ENCODE measurements at places on chromosomes 1 and 21.

DNA sequence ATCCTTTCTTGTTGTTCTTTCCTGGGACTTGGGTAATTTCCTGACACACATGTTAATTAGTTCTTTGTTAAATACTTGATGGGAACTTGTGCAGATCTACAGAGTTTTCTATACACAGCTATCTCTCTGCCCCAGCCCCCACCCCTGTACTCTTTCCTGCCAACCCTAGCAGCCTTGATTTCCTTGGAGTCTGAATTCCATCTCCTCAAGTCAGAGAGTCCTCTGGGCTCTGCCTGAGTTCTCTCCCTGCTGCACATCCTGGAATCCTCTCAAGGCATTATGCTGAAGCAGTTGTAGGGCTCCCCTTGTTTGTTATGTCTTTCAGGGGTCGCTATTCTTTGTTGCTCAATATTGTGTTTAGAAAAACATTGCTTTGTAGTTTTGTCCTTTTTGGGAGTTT lies 384.7 kb downstream of the RPS6KC1 start:
- no peak for DNase-seq

DNA sequence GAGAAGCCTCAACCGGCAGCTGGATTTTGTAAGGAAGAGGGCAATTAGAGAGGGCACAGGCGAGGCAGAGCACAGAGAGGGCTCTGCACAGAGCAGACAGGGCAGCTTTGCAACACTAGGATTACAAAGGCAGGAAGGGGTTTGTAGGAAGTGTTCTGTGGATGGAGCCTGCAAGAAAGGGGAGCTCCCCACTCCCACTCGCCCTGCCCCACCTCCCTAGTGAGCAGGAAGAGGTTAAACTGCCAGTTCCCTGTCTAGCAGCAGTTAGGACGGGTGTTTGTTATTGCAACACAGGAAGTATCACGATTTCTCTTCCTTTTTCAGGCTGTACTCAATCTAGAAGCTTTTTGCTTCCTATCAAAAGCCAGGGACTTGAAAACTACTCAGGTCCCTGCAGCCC lies 63.3 kb upstream of the LRRC8D start:
- peak; percentile 40 for DNase-seq

GRCh38 chr1:162230096-162230495 lies 146.6 kb downstream of the SPATA46 start:
- DNase-seq, result peak; percentile 96

DNA sequence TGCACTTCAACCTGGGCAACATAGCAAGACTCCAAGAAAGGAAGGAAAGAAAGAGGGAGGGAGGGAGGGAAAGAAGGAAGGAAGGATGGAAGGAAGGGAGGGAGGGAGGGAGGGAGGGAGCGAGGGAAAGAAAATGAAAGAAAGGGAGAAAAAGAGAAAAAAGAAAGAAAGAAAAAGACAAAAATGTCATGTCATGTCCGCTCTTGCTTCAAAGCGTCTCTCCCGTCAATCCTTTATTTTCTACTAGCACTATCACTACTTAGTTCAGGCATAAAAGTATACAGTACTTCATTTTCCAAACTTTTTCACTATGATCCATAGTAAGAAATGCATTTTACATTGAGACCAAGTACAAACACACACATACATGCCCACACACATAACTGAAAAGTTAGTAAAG lies 64.7 kb downstream of the SH3GLB1 start:
- DNase-seq, result no peak

- DNase-seq, result no peak
Measured at GRCh38 chr1:179310291-179310690, 16.7 kb downstream of the SOAT1 start.

- no peak for DNase-seq
Measured at GRCh38 chr1:46062651-46063319, 69.6 kb downstream of the PIK3R3 start.

DNA sequence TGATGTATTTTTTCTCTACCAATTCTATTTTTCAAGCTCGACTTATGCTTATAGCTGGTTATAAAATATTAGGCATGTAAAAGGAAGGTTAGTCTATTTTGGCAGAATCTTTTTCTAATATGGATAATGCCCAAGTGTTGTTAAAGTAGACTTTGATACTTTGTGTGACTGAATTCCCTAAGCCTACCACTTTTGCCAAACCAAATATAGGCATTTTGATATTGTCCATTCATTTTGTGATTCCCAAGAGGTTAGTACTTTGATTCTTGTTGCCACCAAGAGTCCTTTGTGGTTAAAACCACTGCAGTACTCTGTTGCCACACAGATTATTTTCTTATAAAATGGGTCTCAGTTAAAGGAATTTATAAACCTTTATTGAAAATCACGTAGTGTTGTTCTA lies 4.2 kb downstream of the WDR3 start:
- DNase-seq, result no peak

DNA sequence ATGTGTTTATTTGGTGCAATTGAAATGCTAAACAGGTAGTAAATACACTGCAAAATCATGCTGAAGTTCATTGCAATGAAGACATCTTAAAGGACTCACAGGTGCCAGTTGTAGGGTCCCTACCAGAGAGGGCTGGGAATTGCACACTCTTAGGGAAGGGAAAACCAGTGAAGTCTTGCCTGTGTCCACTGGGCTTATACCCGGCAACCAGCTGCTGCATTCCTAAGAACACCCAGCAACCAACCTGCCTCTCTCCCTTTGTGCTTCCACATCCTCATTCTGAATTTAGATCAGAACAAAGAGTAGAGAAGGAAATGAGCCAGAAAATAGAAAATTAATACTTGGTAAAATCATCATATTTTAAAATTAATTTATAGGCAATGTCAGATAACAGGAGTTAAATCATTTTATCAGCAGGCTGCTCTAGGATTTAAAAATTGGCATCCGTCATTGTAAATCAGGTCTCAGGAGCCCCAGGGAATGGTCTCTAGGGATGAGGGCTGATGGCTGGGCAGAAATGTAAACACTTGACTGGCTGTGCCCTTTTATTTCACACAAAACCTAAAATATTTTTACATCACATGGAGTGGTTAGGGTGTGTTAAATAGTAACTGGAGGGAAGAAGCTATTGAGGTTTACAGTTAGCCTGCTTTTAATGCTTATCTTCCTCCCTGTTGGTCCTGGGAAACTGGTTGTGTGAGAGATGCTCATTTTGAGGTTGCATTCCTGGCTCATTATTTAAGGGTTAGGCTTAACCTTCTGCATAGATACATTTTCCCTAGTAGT lies 31.3 kb downstream of the PTGFRN start:
- peak; percentile 70 for DNase-seq

GRCh38 chr1:201540846-201541735 lies 2.2 kb downstream of the NAV1 start:
- DNase-seq, result peak; percentile 61

- peak; percentile 78 for DNase-seq
Measured at GRCh38 chr1:90114521-90115141, 119.7 kb downstream of the ZNF326 start.

DNA sequence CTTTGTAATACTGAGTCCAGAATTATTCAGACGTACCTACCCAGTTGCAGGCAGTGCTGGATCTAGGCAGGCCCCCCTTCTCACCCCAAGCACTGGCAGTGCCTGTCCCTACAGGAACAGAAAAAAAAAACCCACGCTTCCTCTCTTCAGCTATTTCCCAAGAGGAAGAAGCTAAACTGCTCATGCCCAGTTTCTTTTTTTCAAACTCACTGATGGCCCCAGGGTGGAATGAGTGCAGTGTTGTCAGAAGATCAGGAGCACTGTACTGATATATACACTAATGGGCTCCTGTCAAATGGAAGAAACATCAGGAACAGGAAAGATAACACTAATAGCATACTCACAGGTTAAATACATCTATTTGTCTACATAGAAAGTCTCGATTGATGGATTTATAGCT lies 28.2 kb upstream of the DOCK7 start:
- no peak for DNase-seq

DNA sequence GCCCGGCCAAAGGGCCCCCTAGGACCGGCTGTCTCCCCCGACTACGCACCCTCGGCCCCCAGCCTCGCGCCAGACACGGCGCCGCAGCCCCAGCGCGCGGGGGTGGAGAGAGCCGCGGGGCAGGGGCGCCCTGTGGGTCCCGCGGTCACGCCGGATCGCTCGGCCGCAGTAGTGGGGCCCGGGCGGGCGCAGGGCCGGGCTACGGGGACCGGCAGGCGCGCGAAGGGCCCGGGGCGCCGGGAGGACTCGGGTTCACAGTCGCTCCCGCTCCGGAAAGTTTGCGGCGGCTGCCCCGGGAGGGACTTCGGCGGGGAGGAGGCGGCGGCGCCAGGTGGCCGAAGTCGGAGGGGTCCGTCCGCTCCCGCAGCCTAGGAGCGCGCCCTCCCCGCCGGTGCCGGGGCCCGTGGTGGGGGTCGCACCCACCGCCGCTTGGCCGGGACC lies 7.1 kb upstream of the ZNF669 start:
- peak; percentile 44 for DNase-seq

GRCh38 chr21:32977216-32977615 lies 48.5 kb upstream of the OLIG2 start:
- no peak for DNase-seq

- DNase-seq, result peak; percentile 77
Measured at GRCh38 chr1:241356519-241357365, at the start of gene RGS7. Gene RGS7 (minus strand): TSS chr1:241357205.

DNA sequence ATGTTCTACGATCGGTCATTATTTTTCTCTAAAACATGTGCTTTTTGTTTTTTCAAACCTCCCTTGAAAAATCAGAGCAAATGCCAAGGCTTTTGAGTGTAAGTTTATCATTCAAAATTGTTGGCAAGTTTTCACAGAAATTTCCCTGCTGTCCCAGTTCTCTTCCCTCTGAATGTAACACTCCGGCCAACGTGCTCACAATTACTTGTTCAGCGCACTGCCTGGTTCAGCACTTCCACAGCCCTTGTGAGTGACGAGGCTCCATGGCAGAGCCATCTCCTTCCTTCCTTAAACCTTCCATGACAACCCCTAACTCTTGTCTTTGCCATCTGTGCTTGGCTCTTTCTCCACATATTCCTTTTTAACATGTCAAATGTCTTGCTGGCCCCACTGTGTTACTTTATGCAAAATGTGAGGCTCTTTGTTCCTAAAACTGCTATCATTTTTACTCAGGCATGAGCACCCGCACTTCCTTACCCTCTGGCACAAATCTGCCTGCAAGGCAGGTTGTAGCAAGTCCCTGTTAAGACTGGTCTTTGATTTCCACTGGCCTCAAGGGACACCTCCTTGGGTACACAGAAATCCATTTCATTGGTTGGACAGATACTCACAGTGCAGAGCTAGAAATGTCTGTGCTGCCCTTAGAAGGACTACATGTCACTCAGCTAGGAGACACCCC lies 142.8 kb downstream of the HUNK start:
- DNase-seq, result peak; percentile 27

GRCh38 chr1:213996320-213997037 lies 8.7 kb downstream of the PROX1 start:
- DNase-seq, result no peak

GRCh38 chr1:226882631-226883409 lies 12.4 kb downstream of the PSEN2 start:
- no peak for DNase-seq

- peak; percentile 17 for DNase-seq
Measured at GRCh38 chr1:160837558-160838205, 25.0 kb downstream of the CD244 start.

DNA sequence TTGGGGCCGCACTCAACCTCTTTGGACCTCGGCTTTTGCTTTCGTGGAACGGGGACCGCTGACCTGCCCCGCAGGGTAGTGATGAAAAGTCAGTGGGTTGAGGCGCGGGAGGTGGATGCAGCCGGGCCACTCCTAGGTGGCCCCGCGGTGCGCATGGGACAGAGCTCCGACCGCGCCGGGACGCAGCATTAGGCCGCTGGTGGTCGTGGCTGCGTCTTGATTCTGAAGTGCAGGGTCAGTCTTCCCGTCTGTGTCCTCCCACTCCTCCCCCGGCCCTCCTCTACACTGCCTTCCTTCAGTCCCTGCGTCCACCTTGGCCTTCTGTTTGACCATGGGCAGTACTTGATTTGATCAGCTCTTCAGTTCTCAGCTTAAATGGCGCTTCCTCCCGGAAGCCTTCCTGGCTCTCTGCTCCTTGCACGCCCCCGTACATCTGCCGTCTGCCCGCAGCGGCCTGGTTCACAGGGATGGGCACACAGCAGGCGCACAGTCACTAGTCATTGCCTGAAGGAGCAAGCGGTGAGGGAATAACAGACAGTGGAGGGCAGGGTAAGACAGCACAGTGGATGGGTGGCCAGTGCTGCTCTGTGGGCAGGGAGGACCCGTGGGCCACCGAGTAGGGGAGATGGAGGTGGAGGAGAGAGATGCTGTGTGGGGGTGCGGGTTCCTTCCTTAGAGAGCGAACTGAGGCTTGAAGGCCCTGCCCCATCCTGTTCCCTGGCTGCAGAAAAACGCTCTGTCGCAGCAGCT lies 633 bp downstream of the THEMIS2 start:
- peak; percentile 56 for DNase-seq

- no peak for DNase-seq
Measured at GRCh38 chr1:231020816-231021215, 19.2 kb downstream of the FAM89A start.

- DNase-seq, result no peak
Measured at GRCh38 chr1:113074237-113074636, 1.2 kb downstream of the LRIG2 start.

DNA sequence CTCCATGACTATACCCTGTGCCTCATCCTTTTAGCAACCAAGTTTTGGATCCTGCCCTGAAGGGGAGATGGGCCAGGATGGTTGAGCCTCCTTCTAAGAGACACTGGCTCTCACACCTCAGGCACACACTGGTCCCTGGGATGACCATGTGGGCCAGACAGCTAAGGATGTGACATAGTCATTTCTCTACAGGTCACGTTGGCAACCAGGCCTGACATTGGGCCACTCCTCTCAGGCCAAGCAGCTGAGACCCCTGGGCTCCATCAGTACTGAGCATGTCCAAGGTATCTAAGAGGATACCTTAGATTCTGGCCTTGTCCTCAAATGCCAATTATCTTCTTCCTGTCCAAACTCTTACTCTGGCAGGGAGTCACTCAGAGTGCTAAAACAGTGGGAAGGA lies 195.5 kb upstream of the EDN2 start:
- no peak for DNase-seq

- peak; percentile 24 for DNase-seq
Measured at GRCh38 chr21:32367158-32367557, 25.7 kb downstream of the URB1 start.

DNA sequence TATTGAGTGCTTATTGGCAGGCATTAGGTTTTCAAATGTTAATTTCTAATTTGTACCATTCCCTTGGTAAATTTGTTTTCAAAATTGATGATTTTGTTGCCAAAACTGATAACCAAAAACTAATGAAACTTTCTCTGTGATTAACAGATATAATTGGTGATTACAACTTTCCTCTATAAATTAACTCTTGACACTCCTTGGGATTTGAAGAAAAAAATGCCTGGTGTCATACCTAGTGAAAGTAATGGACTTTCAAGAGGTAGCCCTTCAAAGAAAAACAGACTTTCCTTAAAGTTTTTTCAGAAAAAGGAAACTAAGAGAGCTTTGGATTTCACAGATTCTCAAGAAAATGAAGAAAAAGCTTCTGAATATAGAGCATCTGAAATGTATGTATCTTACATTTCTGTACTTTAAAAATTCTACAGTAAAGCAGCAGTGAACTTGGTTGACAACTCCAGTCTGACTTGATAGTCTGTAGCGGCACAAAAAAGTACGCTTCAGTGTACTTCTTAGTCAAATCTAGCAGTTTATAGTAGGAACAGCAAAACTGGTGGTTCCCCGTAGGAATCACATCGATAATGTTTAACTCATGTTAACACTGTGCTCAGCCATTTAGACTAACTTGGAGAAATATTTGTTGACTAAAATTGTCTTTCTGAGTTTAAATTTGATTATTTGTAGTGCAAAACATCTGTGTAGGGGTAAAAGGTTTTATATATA lies 3.0 kb downstream of the USP1 start:
- DNase-seq, result no peak

All from NCI-H69 (cell line).